ENCODE measurements at places on chromosomes 11 and 22.

DNA sequence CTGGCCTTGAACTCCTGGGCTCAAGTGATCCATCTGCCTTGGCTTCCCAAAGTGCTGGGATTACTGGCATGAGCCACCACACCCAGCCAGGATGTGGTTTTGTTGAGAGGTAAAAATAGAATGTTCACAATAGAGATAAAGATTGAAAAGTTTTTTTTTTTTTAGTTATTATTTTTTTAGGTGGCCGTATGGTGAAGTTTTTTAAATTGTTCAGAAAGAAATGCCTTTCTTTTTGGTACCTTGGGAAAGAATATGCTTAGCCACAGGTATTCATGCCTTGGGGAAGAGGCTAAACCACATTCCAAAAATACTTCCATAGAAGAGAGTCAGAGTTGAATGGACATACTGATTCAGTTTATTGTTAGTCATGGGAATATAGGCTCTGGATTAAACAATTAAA, 143.4 kb downstream of the C11orf91 start:
- no peak for DNase-seq

DNA sequence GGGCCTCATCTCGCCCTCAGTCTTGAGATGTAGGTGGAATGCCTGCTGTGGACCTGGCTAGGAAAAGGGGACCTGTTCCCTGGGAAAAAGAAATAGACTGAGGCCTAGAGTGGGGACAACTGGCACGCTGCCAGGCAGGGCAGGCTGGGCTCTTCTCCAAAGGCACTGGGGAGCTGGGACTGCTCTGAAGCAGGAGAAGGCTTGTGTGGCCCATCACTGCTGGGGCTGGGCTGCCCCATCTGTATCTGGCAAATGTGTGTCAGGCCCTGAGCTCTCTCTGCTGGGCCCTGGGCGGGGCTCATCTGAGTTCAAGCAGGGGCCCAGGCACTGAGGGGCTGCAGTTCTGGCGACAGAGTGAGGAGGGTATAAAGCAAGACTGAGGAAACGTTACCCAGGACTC, 32.9 kb downstream of the ARVCF start:
- no peak for DNase-seq

DNA sequence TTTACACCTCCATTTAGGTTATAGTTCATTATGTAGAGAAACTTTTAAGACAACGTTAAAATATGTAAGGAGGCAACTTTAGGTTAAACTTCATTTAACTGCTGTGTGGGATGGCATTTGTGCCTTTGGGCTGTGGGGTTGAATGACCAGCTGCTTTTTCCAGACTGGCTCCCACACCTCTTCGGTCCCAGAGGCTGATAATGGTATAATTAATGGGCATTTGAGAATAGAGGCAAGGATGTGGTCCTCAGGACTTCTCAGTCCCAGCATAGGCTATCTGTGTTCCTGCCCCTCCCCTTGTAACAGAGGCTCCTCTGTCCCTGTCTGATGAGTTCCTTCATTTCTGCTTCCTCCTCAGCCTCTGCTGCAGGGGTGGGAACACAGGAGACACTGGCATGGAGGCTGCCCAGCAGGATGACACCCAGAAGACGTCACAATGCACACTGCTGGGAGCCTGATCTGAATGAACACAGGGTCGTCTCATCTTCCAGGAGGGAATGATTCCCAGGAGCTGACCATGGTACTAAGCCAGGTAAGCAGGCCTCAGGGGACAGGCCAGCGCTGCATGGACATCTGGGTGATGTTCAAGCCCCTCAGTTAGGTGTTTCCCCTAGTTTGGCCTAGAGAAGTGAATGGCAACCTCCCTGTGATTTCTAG, 17.1 kb upstream of the GNAZ start:
- DNase-seq, result no peak

GRCh38 chr11:130121445-130121978, 38.1 kb upstream of the ST14 start:
- no peak for DNase-seq

DNA sequence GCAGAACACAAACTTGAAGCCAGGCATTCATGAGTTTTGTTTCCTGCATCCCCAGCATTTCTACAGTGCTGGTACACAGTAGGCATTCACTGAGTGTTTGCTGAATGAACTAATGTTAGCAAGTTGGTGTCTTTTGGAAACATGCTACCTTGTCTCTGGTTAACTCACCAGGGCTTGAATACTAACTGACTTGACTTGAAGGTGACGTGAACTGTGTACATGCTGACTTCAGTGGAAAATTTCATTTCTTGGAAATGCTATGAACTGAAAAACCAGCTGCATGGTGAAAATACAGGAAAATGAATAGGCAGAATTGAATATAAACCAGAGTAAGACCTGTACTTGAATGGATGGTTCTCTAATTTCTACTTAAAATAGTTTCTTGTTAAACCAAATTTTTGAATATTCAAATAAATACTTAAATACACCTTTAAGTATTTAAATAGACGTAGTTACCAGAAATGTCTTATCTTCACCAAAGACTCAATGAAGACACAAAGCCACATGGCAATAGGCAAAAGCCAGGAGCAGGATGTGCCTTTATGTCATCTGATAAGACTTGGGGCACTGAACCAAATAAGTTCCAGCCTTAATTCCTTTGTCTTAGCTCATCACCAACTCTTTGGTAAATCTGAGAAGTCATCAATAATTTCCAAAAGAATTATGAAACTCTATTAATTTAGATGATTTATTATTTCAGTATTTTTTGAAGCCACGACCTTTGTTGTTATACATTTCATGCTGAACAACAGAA, 39.7 kb upstream of the POU2AF2 start:
- no peak for DNase-seq

DNA sequence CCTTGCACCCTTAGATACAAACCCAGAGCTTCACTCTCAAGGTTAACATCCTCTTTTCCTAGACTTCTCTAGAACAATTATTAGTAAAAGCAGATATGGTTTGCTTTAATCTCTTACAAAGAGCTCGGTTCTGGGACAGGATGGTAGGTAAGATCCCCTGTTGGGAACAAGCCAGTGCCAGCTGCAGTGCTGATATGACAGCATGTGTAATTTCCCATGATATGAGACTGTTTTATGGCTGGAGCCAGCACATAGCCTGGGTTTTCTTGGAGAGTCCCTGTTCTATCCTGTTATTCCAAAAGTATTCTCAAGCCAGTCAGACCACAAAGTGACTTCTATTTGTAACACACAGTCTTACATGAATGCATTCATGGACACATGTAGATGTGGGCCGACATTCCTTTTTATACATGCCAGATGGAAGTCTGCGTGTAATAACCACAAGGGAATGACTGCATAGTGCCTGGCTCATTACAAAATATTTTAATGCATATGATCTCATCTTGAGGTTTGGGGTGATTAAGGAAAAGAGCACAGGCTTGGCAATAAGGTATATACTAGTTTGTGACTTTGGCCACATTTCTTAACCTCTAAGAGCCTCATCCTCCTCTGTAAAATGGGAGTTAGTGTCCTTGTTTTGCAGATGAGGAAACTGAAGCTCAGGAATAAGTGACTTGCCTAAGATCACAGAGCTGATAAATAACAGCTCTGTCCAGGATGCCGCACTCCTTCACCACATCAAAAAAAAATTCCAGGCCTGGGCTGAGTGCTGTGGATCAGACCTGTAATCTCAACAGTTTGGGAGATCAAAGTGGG, 21.8 kb downstream of the CLMP start:
- no peak for DNase-seq

- no peak for DNase-seq
Observed at GRCh38 chr11:118099838-118100556, 13.2 kb upstream of the SMIM35 start.

DNA sequence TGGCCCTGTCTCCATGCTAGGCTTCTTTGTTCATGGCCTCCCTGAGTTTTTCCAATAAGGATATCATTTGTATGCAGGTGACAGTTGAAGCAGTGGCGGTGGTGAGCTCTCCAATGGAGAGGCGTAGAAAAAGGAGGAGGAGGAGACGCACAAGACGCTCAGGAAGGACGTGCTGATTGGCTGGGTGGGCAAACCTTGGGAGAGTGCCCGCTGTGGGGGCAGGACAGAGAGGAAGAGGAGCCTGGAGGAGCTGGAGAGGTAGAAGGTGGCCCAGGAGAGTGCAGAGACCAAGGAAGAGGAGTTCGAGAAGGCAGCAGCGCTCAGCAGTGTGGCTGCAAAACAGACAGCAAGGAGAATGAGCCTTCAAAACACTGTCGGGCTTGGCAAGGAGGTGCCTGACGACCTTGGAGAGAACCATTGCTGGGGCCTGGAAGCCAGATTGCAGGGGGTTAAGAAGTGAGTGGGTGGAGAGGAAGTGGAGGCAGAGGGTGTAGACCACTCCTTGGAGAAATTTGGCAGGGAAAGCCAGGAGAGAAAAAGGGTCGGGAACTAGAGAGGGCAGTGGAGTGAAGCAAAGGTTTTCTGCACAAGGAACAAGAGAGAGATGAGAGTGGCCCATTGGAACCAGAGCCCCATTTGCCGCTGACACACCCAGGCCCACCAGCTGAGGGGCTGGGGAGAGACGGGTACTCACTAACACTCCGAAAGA, 7.5 kb downstream of the CLCF1 start:
- DNase-seq, result no peak

GRCh38 chr11:76436020-76436419, 8.8 kb upstream of the EMSY start:
- DNase-seq, result no peak

DNA sequence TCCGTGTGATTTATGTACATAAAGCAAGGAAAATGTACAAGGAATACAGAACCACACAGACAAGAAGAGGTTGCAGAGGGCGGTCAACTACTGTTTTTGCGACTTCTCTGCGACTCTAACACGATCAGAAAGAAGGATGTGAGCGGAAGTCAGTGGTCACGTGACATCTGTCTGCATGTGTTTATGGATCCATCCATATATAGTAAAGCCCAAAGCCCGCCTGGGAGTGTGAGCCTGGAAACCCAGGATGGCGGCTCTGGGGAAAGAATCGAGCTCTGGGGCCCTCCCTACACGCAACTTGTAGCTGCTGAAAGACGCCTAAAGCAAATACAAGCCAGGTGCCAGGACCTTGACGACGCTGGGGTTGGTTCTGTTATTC, 8.8 kb downstream of the OSBPL5 start:
- DNase-seq, result no peak

GRCh38 chr11:134975866-134976376, 563.9 kb upstream of the B3GAT1 start:
- no peak for DNase-seq

DNA sequence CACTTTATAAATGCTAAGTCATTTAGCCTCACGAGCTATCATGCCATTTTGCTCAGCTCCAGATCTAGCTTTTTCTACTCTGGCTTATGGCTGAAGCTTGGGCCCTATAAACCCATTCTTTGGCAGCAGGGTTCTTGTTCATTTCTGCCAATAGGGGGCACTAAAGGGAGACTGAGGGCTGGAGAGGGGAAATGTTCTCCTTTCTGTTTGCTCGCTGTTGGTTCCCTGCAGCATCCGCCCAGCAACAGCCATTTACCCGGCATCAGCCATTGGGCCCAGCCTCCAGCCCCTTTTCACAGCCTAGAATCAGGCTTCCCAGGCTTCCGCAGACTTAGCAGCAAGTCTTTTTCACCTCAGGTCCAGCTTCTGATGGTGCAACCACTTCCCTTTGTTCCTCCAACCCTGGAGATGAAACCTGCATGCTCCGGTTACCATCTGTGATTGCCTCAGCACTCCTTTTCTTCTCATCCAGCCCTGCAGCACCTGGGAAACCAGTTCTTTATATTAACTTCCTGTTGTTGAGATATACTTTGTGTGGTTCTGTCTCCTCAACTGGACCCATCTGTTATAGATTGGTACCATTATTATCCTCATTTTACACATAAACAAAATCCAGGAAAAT, 4.2 kb upstream of the ME3 start:
- DNase-seq, result no peak

DNA sequence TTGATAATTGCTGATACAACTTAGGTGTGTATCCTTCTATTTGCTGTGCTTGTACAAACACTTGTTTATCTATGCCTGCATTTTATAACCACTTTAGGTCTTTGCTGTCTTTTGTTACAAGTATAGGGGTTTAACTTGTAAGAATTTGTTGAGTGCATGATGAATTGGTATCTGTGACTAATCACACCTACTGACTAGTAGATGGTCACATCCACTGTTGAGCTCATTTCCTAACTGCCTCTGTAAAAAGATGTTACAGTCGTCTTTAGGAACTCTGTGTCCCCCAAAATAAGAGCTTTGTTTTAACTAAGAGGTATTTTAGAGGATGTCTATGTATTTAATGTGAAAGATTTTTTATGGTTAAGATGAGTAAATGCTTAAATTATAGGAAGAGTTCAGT, 60.5 kb downstream of the HIPK3 start:
- no peak for DNase-seq

- no peak for DNase-seq
Observed at GRCh38 chr11:7514099-7514591, 346 bp downstream of the PPFIBP2 start.

All from activated CD4-positive, alpha-beta T cell treated with anti-CD3 and anti-CD28 coated beads for 4 hours (primary cell).